ENCODE measurements at places on chromosomes 11 and 22.

- DNase-seq = no peak
Observed at GRCh38 chr22:37019309-37020191, at the start of the genes MPST and TST. Gene MPST, plus strand, starts transcription at chr22:37019742. Its CDS starts 95 bp downstream, at chr22:37019837. Gene TST, minus strand, starts transcription at chr22:37019447. Its CDS starts 715 bp downstream, at chr22:37018732.

DNA sequence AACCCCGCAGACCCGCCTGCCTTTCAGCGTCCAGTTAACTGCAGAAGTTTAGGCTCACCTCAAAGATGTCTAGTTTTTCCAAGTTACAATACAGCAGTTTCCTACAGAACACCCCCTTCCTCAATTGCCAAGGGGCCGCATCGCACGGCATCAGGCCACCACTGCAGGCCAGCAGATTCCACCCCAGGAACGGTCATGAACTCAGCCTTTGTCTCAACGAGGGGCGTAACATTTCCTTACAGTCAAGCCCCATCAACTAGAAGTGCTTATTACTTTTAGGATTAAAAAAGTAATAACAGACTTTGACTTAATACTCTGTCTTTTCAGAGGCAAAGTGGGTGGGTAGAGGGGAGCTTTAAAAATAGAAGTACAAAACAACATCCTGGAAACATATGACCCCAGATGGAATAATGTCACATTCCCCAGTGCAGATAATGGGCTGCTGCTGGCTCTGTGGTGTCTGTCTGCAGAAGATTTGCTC lies 36.3 kb downstream of the PPP2R1B start:
- DNase-seq = no peak

- no peak for DNase-seq
Observed at GRCh38 chr11:134429106-134429505, 17.1 kb upstream of the B3GAT1 start.

- no peak for DNase-seq
Observed at GRCh38 chr22:38018938-38019827, 34.8 kb upstream of the SOX10 start.

DNA sequence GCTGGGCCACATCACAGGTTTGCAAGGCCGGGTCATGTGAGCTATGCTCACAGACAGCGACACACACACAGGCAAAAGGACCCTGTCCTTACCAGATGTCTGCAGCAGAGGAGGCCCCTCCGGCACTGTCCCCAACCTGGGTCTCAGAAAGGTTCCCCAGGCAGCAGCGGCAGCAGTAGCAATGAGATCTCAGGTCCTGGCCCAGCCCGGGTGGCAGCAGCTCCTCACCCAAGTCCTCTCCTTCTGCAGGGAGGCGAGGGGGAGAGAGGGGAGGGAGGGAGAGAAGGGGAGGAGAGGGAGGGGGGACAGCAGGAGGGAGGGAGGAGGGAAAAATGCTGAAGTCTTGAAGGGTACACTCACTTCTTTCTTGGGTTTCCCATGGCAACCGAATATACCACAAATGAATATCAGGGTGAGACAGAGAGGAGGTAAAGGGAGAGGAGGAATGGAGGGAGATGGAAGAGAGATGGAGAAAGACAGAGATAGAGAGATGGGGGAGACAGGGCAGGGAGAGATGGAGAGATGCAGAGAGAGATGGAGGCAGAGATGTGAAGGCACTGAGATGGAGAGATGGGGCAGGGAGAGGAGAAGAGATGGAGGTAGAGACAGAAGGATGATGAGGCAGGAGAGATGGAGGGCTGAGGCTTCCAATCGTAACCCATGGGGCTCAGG lies 9.5 kb downstream of the ELFN2 start:
- DNase-seq = no peak

GRCh38 chr11:131827430-131827829 lies 457.0 kb downstream of the NTM start:
- DNase-seq = no peak

DNA sequence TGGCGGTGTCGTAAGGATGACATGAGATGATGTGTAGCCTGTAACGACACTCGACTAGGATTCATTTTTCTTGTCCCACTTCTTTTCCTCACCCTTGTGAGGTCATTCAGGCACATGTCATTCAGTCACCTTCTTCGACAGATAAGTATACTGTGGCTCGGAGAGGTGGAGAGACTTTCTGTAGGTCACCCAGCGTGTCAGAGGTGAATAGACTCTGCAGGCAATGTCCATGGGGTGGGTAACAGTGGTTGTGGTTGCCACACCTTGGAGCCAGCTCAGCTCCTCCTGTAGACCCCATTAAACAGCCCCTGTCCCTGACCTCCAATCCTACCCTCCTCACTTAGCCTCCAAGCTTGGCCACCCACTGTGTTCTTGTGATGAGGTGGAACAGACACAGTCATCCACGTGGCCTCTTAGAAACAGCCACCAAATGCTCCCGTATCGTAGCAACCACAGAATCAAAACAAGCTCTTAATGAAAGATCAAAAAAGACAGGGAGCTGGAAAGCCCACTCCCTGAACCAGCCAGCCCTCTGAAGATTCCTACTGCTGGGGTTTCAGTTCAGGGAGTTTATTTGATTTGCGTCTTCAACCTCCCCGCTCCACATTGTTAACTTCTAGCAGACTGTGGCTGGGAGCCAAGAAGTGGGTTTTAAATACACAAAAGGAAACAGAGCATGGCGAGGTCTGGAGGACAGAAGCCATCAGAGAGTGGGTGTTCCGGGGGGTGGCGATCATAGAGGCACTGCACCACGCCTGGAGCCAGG lies 89.0 kb upstream of the GRK3 start:
- DNase-seq = no peak

- no peak for DNase-seq
Observed at GRCh38 chr11:127003260-127003981, 2.9 kb upstream of the KIRREL3 start.

GRCh38 chr11:72741429-72741833 lies 10.8 kb downstream of the ARAP1 start:
- no peak for DNase-seq

GRCh38 chr11:100684101-100685065 lies 2.7 kb upstream of the ARHGAP42 start:
- no peak for DNase-seq

DNA sequence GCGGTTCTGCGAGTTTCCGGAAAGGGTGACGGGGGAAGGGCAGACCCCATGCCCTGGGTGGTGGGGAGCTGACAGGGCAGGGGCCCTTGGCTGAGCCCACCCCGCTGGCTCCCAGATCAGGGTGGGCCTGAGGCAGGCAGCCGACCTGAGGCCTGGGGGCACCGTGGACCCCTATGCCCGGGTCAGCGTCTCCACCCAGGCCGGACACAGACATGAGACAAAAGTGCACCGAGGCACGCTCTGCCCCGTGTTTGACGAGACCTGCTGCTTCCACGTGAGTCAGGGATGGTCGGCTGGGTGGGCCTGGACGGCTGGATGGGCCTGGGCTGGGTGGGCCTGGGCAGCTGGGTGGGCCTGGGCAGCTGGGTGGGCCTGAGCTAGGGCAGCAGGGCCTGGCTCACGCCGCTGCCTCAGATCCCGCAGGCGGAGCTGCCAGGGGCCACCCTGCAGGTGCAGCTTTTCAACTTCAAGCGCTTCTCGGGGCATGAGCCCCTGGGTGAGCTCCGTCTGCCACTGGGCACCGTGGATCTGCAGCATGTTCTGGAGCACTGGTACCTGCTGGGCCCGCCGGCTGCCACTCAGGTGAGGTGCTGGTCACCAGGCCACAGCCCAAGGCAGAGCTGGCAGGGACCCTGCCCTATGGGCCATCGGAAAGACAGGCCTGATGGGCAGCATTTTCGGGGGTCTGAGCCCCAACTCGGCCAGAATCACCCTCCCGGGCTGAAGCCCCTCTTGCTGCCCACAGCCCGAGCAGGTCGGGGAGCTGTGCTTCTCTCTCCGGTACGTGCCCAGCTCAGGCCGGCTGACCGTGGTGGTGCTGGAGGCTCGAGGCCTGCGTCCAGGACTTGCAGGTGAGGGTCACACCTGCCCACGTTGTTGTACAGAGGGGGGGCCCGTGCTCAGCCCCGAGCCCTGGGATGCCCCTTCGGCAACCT lies 1.5 kb downstream of the SYT8 start:
- no peak for DNase-seq

DNA sequence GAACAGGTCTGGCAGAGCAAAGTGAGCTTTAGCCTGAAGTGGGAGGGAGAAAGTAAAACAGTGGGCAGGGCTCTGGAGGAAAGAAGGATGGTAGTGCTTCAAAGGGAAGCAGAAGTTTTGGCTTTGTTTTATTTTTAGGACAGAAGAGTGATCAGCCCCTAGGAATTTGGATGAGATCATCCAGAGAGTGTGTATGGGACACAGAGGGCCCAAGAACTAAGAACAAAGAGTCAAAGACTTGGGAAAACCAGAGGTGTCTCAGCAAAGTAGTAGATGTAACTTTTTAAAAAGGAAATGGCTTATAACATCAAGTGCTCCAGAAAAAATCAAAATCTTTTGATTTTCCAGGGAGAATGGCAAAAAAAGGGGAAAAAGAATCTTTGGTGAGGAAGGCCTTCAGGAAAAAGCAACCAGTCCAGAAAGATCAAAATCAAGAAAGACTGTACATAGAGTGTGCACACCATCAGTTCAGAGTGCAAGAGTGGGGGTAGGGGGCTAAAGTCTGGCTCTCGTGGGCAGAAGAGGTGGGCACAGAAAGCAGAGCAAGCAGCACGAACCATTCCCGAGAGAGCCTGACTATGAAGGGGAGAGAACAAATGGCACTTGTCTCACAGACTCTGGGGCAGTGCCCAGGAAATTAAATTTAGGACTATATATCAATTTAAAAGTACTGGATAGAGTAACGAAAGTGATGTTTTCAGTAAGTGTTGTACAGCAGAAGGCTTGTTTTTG lies 30.0 kb downstream of the MAPK1 start:
- no peak for DNase-seq

GRCh38 chr22:49420651-49421050 lies 407.0 kb downstream of the BRD1 start:
- DNase-seq = no peak

GRCh38 chr22:43446916-43447315 lies 35.1 kb downstream of the MPPED1 start:
- DNase-seq = no peak

GRCh38 chr11:128201009-128201408 lies 386.3 kb downstream of the ETS1 start:
- DNase-seq = no peak

- no peak for DNase-seq
Observed at GRCh38 chr11:29616611-29617010, 400.2 kb downstream of the KCNA4 start.

GRCh38 chr11:133123366-133123765 lies 408.9 kb downstream of the OPCML start:
- DNase-seq = no peak

- DNase-seq = no peak
Observed at GRCh38 chr11:73361953-73362776, 14.0 kb upstream of the RELT start.

- DNase-seq = no peak
Observed at GRCh38 chr22:24831687-24832086, 25.7 kb downstream of the SGSM1 start.

DNA sequence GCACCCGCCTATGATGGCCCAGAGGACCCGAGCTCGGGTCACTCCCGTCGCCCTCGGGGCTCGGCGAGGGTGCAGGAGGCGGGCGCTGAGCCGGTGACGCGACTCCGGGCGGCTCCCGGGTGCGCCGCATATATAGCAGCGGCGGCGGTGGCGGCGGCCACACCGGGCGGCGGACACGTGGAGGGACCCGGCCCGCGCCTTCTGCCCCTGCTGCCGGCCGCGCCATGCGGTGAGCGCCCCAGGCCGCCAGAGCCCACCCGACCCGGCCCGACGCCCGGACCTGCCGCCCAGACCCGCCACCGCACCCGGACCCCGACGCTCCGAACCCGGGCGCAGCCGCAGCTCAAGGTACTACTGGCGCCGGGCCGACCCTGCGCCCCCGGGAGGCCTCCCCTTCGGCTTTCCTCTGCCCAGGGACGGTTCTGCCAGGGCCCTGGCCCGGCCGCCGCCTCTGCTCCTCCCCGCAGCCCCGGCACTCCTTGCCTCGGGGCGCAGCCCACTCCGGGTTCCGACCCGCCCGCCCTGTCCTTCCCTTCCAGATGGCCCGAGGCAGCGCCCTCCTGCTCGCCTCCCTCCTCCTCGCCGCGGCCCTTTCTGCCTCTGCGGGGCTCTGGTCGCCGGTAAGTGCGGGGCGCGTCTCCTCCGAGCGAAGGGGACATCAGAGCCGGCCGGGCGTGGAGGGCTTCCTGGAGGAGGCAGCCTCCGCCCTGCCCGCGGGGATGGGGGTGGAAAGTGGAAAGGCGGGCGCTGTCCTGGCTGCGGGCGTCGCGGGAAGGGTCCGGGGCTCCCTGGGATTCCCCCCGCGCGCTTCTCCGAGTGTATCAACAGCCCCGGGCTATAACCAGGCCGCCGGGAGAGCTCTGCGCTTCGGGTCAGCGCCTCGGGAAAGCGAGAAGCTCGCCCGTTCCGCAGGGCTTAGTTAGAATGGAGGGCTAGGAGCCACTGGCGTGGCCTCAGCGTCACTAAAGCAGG lies at the start of gene GAL:
TSS of gene GAL (plus strand) at position 160 of the 972 bp plus-strand sequence. CDS start at position 540, 380 bp downstream.
- no peak for DNase-seq

GRCh38 chr11:69210310-69211035 lies 54.7 kb downstream of the SMIM38 start:
- DNase-seq = no peak

DNA sequence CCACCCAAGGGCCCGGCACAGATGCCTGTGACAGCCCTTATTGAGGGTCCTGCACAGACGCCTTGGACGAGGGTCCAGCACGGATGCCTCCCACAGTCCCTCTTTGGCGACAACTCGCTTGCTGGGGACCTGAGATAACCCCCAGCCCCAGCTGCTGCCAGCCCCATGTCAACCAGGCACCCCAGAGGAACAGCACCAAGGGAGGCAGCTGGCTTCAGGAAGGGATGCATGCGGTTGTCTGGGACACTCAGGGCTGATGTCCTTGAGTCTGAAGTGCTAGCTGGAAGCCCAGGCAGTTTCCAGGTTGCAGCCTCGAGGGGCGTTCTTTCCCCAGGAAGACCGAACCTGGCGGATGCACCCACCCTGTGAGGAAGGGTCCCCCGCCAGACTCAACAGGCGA lies 33.8 kb downstream of the MOB2 start:
- DNase-seq = no peak

DNA sequence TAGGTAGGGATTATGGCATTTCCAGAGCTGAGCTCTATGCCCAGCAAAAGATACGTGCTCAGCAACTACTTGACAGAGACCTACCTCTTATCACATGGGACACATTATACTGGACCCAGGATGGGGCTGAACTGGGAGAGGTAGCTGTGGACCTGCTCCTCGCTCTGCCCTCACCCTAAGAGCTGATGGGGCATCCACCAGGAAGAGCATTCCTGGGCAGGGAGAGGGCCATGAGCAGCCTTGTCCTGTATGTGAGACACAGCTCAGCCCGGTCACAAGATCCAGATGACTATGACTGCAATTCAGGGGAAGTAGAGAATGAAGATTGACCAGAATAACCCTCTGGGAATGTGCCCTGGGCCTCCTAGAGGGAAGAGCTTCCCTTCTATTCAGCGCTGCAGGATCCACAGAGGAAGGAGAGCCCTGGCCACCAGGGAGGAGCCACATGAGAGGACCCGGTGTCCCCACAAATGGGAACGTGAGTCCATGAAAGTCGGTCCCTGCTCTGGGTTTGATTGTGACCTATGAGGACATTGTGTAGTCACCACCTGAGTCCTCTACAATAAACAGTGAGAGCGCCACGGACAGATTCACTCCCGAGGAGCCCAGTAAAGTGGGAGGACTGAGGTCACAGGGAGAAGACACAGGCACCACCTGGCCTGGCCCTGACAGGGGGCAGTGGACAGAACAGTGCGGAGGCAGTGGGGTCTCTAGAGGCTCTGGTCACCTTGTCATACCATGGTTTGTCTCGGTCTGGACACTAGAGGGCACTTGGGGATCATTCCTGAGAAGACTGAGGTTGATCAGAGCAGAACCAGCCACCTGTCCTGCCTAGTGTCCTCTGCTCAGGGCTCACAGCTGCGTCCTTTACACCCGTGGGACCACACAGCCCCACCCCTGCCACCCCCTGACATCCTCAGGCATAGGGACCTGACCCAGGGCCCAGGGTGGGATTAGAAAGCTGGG lies 99.5 kb downstream of the ZNF280B start:
- no peak for DNase-seq

GRCh38 chr22:30889268-30889995 lies 79.1 kb downstream of the MORC2 start:
- DNase-seq = no peak

Measured in stimulated activated CD8-positive, alpha-beta memory T cell treated with anti-CD3 and anti-CD28 coated beads, Interleukin-7, amount 100 ng/mL, for 1 hour (primary cell).